ENCODE measurements at places on chromosomes 5 and 9.

DNA sequence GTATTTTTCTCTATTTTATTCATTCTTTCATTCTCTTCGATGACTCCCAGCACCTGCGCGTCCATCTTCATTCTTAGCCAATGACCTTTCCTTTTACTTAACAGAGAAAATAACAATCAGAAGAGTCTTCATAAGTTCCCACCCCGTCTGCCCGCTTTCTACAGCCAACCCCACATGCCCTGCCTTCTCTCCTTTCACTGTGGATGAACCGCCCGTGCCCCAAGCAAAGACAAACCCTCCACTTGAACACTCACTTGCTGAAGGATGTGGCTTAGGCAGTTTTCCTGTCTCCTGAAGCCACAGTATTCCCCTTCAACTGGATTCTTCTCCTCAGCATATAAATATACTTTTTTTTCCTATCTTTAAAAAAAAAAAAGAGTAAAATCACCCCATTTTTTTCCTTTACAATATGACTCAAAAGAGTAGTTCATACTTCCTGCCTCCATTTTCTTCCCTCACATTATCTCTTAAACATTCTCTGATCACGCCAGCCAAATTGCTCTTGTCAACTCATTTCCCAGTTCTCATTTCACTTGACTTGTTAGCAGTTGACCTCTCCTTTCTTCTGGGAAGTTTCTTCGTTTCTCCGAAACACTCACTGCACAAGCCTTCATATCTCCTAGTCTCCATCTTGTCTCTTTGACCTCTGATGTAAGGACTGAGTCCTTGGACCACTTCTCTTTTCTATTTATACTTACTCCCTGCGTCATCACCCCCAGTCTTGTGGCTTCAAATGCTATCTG lies 11.1 kb downstream of the NIPSNAP3B start:
- no peak for DNase-seq

DNA sequence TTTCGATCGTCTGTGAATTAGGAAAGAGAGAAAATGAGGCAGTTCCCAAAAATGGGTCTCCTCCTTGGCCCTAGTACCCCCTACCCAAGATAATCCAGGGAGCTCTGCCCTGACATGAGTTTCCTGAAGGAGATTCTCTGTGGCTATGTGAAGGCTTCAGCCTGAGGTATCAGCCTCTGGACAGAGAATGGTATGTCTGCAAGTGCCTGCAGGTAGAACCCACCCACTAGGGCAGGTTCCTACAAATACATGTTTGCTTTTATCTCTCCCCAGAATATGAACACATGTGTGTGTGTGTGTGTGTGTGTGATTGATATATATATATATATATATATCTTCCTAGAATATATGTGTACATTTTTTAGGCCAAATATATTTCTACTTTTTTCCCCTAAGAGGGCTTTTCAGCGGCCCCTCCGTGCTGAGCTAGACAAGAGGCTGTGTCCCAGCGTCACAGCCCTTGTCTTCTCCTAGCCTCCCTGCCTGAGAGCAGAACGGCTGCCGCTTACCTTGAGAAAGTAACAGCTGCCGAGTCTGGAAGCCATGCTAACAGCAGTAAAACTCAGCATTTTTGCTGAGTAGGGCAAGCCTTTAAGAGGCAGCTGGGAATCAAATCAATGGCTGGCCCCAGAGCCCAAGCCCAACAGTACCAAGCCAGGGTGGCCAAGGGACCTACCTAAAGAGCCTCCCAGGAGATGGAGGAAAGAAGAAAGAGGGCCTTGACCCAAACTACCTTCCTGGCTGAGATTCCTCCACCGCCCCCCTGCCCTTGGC lies 2.1 kb downstream of the BRINP1 start:
- no peak for DNase-seq

DNA sequence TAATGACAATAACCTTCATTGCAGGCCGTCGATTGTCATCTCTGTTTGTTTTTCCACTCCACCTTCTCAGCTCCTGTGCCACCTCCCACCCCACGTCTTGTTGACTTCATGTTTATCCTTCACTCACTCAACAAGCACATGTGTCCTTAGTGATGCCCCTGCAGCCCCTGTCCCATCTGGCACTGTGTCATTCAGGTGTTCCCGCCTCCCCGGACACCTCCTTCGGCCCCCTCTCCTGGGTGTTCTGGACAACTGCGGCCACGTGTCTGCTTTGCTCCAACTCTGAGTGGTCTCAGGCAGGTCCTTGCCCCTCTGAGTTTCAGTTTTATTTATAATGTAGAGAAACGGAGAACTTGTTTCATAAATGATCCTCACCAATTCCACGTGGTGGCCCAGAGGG lies 91.0 kb upstream of the COL5A1 start:
- no peak for DNase-seq

DNA sequence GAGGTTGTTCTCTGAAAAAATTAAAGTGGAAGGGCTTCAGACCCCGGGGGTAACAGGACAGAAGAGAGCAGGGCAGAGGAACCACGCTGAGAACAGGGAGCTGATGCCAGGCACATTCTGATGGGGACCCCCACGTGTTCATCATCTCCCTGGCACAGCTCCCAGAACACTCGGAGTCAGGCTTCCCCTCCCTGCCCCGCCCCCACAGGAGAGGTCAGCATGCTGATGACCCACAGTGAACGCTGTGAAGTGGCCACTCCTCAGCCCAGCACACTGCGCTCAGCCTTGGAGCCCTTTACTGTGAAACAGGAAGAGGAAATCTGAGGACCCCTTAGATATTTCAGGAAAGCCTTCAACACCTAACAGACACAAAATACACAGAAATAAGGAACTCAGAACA lies 16.4 kb downstream of the RETREG1 start:
- no peak for DNase-seq

GRCh38 chr9:102185962-102186361 lies 447.5 kb upstream of the GRIN3A start:
- no peak for DNase-seq

DNA sequence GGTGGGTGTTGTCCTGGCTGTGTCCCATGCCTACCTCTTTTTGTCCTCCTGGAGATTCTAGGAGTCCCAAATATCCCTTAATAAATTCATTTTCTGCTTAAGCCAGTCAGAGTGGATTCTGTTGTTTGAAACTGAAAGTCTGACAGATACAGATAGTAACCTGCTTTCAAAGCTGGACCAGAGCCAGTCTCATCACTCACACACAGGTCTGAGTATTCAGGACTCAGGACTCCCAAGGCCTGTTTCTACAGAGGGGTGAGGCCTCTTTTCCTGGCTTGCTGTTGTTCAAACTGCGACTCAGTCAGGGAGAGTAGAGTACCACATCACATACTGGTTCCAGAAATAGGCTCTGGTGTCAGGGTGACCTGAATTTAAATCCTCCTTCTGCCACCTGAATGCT lies 190.1 kb downstream of the PAX5 start:
- DNase-seq, result no peak

GRCh38 chr5:150272531-150272930 lies 17.0 kb downstream of the CAMK2A start:
- peak; percentile 40 for DNase-seq

All from adipocyte (in vitro differentiated cells).